ENCODE measurements at places on chromosomes 16 and 17.

DNA sequence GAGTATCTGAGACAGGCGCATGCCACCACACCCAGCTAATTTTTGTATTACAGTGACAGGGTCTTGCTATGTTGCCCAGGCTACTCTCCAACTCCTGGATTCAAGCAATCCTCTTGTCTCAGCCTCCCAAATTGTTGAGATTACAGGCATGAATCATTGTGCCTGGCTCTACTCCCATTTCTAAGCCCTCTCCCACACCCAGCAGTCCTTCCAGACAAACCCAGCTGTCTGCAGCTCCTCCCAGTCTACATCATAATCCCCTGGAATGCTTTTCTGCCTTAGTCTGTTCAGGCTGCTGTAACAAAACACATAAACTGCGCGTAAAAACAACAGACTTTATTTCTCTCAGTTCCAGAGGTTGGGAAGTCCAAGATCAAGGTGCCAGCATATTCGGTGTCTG lies 144.5 kb downstream of the GRIN2A start:
- DNase-seq, result no peak

- no peak for DNase-seq
These were observed 37.4 kb downstream of the SRL start for GRCh38 chr16:4204521-4204920.

GRCh38 chr17:63945784-63946439 lies 13.8 kb upstream of the CD79B start:
- no peak for DNase-seq

DNA sequence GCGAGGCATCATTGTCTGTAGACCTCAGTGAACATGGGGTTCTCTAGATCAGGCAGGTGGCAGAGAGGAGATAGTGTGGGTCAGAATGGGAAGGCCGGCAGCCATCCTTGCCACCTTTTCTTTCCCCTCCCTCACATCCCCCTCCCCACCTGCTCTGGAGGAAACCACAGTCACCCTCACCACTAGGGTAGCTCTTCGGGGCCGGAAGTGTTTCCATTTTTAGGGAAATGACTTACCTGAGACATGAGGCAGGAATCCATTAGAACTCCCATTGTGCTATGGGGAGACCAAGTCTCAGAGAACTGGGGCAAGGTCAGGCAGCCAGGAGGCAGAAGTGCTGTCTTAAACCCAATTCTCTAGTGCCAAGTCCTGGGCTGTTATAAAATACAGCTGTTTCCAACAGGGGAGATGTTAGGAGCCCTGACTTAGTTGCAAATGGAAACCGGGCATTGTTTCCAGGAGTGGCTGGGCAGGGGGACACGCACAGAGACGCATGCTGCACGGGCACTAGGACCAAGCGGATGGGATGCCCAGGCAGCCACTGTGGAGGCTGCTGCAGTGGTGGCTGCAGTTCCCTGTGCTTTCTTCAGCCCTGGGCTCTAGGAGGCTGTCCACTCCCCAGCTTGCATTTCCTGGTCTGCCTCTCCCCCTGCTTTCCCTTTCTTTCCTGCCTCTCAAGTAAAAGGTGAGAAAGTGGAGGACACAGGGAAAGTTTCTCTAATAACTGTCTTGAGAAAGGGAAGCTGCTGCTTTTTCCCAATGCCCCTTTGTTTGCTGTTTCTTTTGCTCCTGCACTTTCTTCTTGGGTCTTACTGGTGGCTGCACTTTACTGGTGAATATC lies 2.8 kb downstream of the HAS3 start:
- no peak for DNase-seq

DNA sequence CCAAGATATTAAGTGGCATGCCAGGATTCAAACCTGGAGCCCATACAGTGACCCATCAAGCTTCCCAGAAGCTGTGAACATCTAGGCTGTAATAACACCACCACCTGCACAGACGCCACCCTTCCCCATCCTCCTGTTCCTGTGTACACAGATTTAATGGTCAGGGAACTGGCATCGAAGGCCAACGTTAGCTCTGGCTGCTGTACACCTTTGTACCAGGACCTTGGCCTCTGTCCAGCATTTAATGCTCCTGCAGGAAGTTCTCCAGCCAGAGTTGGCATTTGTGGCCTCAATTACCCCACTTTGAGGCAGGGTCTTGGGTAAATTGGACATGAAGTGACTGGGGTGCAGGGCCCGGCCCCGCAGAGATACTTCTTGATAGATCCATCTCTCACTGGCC lies 49.3 kb downstream of the SCNN1B start:
- no peak for DNase-seq

DNA sequence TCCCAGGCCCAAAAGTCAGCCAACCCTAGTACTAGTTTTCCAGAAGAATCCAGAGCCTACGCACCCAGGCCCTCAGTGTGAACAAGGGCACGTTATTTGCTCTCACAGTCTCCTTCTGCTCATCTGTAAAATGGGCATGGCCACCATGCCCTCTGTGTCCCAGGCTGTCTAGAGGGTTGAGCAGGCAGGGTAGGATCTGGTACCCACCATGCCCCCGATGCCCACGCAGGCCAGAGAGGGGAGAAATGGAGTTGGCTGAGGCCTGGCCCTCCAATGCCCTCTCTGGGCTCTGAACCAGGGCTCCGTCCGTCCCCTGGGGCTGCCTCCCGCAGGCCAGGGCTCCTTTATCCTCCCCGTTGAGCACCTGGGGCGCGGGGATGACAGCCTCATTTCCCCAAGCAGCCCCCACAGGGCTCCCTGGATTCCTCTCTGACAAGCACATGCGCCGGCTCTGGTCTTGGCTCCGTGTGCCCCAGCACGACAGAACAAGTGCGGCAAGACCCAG lies 9.1 kb upstream of the BAHCC1 start:
- DNase-seq, result no peak

DNA sequence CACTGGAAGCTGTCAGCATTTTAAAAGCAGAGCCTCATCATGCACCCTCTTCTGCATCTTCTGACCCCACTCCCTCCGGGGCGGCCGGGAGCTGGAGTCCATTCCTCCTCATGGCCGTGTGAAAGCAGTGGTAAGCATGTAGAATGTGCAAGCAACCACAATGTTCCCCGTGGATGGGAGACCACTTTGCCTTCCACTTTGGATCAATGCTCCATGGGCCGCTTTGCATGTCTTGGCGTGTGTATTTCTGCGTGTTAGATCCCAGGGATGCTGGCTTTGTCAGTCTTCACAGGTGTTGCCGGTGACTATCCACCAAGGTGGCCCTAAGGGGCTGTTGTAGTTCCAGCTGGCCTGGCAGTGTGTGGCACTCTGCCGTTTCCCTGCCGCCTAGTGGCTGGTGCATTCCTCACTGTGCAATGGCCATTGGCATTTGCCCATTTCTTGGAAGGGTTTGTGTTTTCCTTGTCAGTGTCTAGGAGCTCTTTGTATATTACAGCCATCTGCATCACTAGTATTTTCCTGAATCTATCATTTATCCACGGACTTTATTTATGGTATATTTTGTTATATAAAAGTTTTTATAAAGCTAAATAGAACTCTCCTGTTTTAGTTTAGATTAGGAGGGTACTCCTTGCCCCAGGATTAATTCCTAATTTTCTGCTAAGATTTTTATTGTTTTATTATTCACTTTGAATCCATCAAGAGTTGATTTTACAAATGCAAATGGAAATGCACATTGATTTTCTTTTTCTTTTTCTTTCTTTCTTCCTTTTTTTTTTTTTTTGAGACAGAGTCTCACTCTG lies 5.8 kb upstream of the ALDH3A1 start:
- peak; percentile 20 for DNase-seq

- no peak for DNase-seq
These were observed 1.3 kb upstream of the KRTAP4-7 start for GRCh38 chr17:41082626-41083025.

DNA sequence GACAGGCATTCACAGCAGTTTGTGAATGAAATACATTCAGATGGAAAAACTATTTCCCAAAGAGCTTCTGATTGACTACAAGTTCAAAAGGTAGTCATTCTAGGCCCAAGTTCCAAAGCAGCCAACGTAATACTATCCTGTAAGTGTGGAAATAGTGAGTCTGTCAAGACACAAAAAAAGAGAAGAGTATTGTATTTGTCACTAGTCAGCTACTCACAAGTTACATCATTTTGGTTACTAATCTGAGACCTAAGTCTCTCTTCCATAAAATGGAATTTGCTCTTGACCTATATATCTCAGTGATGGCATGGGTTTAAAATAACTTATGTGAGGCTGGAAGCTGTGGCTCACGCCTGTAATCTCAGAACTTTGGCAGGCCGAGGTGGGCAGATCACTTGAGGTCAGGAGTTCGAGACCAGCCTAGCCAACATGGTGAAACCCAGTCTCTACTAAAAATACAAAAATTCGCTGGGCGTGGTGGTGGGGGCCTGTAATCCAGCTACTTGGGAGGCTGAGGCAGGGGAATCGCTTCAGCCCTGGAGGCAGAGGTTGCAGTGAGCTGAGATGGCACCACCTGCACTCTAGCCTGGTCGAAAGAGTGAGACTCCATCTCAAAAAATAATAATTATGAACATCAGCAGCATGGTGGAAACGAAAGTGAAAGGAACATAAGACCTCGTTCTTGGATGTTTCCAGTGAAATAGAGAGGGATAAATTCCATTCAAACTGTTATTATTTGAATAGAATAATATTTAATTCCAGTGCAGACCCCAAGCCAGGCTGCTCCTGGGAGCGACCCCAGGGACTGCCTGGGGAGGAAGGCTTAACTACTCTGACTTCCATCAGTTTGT lies 2.9 kb downstream of the CMC2 start:
- no peak for DNase-seq

DNA sequence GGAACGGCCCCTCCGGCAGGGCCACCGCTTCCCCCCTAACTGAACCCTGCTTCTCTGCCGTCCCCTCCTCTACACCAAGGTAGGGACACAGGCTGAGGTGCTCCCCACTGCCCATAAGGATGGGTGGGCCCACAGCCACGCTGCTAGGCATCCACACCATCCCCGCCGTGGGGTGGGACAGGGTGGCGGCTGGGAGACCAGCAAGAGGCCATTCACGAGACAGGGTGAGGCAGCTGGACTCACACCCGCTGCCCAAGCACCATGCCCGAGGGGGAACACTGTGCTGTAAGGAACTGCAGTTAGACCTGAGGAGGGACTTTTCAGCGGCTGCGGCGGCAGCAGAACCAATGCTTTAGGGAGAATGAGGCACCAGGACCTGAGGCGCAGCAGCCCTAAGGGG lies 47.5 kb upstream of the RRN3 start:
- no peak for DNase-seq

GRCh38 chr16:58503863-58504688 lies 4.1 kb downstream of the NDRG4 start:
- no peak for DNase-seq

GRCh38 chr17:77690271-77691161 lies 268.0 kb upstream of the TNRC6C start:
- no peak for DNase-seq

- no peak for DNase-seq
These were observed 28.5 kb downstream of the SYCE1L start for GRCh38 chr16:77227745-77228144.

DNA sequence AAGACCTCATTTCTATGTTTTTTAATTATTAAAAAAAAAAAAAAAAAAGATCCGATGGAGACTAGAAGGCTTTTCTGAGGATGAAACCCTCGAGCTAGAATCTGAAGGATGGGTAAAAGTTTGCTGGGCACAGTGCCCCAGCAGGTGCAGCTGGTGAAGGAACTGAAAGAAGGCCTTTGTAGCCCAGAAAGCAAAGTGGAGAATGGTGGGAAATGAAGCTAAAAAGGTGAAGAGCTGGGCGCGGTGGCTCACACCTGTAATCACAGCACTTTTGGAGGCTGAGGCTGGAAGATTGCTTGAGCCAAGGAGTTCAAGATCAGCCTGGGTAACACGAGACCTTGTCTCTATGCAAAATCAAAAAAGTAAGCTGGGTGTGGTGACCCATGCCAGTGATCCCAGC lies 50.3 kb upstream of the SEC14L1 start:
- DNase-seq, result no peak

GRCh38 chr16:77443357-77444146 lies 8.7 kb upstream of the ADAMTS18 start:
- no peak for DNase-seq
